ENCODE measurements at places on chromosomes 4 and X.

- no peak for DNase-seq
Measured at GRCh38 chr4:140229881-140230280, 75.9 kb upstream of the MAML3 start.

GRCh38 chrX:15737959-15738902 lies at the start of gene CA5B:
CA5B (plus strand) TSS chrX:15738270; CDS start chrX:15750024, 11,754 bp downstream.
- peak; percentile 92 for DNase-seq

- DNase-seq = no peak
Measured at GRCh38 chr4:7266525-7267292, 74.4 kb downstream of the SORCS2 start.

GRCh38 chr4:115154826-115155225 lies 41.4 kb upstream of the NDST4 start:
- DNase-seq = no peak

- no peak for DNase-seq
Measured at GRCh38 chrX:76850851-76851250, 423.3 kb downstream of the MAGEE1 start.

- no peak for DNase-seq
Measured at GRCh38 chr4:183832776-183833450, 72.2 kb upstream of the STOX2 start.

DNA sequence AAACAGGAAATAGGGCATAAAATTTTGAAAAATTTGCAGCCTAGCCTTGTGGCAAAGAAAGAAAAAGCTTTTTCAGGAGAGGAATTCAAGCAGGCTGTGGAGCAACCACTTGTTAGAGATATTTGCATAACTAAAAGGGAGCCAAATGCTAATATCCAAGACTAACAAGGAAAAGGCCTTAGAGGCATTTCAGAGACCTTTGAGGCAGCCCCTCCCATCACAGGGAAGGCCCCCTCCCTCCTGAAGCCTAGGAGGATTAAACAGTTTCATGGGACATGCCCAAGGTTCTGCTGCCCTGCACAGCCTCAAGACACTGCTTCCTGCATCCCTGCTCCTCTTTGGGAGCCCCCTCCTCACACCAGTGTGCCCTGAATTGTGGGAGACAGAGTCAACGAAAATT lies 275.4 kb upstream of the SFRP2 start:
- DNase-seq = no peak

- DNase-seq = no peak
Measured at GRCh38 chrX:26922278-26922677, 540.9 kb downstream of the PPP4R3C start.

- peak; percentile 60 for DNase-seq
Measured at GRCh38 chr4:140052050-140052449, 101.9 kb downstream of the MAML3 start.

Data from small intestine (tissue), 16 donors.